ENCODE measurements at places on chromosomes 5 and 9.

- DNase-seq: no peak
These were observed 44.9 kb upstream of the ZNF366 start for GRCh38 chr5:72552041-72552557.

- DNase-seq: no peak
These were observed 113.9 kb downstream of the FGF1 start for GRCh38 chr5:142572006-142572405.

- no peak for DNase-seq
These were observed 53.8 kb downstream of the NDST1 start for GRCh38 chr5:150561571-150562275.

GRCh38 chr9:121038362-121038761 lies 11.7 kb downstream of the C5 start:
- DNase-seq: no peak

GRCh38 chr9:96779089-96779488 lies 1.2 kb upstream of the ZNF510 start:
- DNase-seq: no peak

- DNase-seq: no peak
These were observed 92.4 kb upstream of the NR3C1 start for GRCh38 chr5:143495821-143496275.

- DNase-seq: no peak
These were observed 18.1 kb upstream of the LPCAT1 start for GRCh38 chr5:1541702-1542400.

DNA sequence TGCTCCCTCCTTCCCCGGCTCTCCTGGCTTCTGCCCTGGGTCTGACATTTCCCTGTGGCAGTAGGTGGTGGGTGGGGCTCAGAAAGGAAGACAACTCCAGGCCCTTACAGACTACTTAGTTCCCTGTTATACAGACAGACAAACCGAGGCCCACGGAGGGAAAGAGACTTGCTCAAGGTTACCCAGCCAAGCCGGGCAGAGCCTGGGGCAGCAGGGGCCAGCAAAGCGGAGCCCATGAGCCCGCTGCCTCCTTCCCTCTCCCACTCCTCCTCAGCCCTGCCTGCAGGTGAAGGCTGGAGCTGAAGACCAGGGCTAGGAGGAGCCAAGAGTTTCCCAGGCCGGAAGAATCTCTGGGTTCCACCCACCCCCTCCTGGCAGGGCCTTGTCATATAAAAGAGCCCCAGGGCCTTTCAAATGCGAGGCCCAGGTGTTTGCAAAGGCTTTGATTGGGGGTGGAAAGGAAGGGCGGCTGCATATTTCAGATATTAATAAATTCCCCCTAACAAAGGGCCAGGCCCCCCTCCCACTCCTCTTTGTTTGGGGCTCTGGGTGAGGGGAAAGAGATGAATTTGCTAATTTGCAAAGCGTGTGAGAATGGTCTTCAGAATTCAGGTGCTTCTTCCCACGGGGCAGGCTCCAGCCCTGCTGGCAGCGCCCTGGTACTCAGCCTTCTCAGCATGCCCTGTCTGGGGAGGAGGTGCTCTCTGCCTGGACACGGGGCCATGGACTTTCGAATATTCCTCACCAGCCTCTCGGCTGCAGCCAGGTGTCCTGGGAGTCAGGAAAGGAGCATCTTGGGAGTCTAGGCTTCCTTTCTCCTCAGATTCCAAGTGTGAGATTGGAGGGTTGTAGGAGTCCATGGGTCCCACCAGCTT lies 21.5 kb downstream of the SLC6A7 start:
- DNase-seq: no peak

- DNase-seq: no peak
These were observed 222.7 kb downstream of the DCP2 start for GRCh38 chr5:113199122-113199905.

GRCh38 chr9:132116583-132116982 lies 36.9 kb upstream of the MED27 start:
- DNase-seq: no peak

DNA sequence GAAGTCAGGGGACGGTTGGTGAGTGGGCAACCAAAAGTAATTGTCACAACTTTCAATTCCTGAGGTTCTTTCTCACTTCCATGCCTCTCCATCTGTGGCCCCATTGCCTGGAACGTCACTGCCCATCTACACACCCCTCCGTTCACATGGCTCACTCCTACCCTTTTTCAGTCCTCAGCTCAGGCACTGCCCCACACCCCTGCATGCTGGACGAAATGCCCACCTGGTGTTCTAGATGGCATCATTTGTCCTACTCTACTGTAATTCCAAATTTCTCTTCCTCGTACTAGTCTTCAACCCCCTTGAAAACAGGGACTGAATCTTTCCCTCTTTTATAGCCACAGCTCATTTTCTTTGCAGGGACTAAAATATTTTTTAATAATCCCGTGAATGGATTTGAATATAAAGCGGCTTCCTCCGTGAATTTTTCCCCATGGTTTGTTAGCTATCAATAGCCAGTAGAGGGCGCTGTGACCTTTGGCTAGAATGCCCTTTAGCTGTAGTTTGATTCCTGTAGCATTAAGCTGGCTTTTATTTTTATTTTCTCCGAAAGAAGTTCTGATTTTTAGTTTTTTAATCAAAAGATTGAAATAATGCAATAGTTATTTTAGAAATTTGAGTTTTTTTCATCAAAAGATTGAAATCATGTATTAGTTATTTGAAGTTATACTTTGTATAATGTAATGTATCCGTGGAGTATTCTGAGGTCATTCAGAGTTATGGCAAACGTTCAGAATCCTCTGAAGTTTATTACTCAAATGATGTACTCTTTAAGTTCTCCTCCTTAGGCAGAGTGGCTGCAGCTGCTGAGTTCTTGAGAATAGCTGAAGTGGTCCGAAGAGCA lies 232.1 kb downstream of the SH3GL2 start:
- DNase-seq: peak; percentile 56

DNA sequence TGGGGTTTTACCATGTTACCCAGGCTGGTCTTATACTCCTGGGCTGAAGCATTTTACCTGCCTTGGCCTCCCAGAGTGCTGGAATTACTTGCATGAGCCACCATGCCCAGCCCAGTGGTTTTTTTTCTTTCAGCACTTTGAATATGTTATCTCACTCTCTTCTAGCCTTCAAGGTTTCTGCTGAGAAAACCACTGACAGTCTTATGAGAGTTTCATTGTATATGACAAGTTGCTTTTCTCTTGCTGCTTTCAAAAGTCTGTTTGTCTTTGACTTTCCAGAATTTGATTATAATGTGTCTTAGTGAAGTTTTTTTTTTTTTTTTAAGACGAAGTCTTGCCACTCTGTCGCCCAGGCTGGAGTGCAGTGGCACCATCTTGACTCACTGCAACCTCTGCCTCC lies 43.1 kb upstream of the BNIP1 start:
- DNase-seq: no peak

GRCh38 chr5:72281764-72282499 lies 38.1 kb downstream of the MRPS27 start:
- DNase-seq: no peak

GRCh38 chr5:27845248-27845647 lies 806.9 kb upstream of the CDH9 start:
- no peak for DNase-seq

GRCh38 chr9:76581731-76582130 lies 122.7 kb downstream of the GCNT1 start:
- DNase-seq: no peak

- no peak for DNase-seq
These were observed 67.4 kb upstream of the ZNF618 start for GRCh38 chr9:113808391-113809358.

- DNase-seq: no peak
These were observed 17.2 kb upstream of the FCN2 start for GRCh38 chr9:134863306-134863902.

DNA sequence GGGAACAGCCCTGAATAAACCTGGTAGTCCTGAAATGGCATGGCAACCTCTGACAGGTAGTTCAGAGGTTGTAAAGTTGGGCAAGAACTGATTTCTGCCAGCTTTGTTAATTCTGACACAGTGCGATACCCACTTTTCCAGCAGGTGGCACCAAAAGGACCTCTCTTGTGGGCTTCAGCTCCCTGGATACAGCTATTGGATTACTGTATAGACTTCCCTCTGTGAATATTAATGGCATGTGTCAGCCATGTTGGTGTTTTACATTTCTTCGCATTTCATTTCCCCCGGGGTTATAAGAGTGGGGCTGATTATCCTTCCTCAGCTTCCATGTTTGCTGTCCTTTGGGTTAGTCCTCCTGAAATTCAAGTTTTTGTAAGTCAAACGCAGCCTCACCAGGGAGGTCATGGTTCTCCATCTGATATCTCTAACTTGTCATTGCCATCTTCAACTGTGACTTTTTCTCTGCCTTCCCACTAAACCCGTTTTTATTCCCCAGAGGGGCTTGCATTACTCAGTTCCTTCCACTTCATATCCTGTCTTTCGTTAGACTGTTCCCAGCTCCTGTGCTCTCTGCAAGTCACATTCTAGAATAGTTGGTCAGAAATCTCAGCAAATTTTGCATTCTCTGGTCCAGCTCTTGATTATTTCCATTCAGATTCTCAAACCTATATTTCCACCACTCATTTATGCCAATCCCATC lies 135.6 kb downstream of the LIFR start:
- DNase-seq: peak; percentile 63

- DNase-seq: no peak
These were observed 25.2 kb downstream of the SHC3 start for GRCh38 chr9:89153232-89154017.

- DNase-seq: peak; percentile 54
These were observed 757 bp downstream of the TMEM250 start for GRCh38 chr9:136117916-136118319.

DNA sequence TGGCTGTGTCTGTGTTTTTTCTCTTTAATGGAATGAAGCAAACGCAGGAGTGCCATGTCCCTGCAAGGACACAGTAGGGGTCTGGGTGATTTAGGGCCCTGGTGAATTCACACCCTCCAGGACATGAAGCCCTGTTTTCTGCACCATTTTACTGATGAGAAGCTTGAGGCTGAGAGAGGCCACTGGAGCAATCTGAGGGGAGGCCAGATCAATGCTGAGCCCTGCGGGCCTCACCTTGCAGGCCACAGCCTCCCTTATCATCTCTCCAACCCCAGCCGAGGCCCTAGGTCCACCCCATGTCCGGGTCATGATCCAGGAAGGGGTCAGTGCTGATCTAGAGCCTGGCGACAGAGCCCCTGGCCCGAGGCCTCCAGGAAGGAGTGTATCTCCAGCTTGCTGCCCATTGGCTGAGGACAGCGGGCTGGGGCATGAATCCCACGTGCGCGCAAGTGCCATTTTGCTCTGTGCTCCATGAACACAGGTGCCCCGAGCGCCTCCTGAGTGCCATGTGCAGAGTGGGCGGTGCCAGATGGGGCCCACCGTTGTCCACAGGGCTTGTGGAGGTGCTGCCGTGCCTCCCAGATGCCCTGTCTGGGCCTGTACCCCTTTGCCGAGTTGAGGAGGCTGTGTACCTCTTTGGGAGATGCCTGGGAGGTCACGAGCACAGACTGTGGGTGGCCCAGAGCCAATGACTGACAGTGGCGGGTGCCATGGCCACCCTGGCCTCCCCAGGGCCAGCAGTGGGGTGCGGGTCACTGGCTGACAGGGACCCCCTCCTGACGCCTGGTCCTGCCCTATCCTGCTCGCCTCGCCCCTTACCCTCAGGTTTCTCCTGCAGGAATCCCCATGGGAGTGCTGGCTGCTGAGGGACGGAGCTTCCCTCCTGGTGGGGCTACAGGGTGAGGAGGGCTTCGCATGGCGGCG lies 32.3 kb upstream of the LPCAT1 start:
- no peak for DNase-seq

- no peak for DNase-seq
These were observed 310.6 kb downstream of the DIRAS2 start for GRCh38 chr9:90331826-90332575.

GRCh38 chr9:123778232-123778902 lies 151.6 kb downstream of the DENND1A start:
- DNase-seq: no peak

GRCh38 chr5:38710627-38711026 lies 135.2 kb upstream of the OSMR start:
- no peak for DNase-seq

DNA sequence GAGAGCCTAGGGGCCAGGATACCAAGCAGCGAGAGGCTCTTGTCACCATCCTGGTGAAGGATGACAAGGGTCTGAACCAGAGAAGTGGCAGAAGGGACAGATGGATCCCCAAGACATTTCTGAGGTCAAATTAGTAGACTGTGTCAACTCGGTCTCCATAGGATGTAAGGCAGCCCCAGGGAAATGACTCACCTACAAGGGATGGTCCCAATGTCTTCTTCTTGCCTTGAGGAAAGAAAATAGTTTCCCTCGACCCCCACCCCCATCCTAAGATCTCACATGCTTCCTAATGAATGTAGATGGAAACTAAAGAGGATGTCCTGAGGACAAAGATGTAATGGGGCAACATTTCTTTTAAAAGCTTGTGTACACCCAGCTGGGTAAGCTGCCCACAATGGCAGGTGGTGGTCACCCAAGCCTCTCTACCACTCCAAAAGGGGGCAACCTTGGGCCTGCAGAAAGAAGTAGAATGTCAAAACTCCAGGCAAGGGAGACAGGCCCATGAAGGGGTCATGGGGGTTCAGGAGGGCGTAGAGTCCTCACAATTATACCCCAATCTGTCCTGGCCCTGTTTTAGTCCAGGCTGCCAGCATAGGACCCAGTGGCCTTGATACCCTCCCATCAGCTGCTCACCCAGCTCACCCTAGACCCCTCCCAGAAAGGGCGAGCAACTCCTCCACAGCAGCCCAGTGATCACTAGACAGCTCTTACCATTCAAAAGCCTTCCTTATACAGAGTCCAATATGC lies 187.4 kb downstream of the ACTL7B start:
- DNase-seq: no peak

GRCh38 chr9:87640385-87640795 lies 85.5 kb upstream of the CTSL start:
- DNase-seq: no peak

DNA sequence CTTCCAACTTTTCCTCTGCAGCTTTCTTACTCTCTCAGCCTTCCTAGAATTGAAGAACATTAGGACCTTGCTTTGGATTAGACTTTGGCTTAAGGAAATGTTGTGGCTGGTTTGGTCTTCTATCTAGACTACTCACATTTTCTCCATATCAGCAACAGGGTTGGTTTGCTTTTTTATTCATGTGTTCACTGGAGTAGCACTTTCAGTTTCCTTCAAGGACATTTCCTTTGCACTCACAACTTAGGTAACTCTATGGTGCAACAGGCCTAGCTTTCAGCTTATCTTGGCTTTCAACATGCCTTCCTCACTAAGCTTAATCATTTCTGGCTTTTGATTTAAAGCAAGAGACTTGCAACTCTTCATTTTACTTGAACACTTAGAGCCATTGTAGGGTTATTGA lies 153.1 kb downstream of the CCDC192 start:
- DNase-seq: no peak

GRCh38 chr9:19975499-19975898 lies 186.7 kb upstream of the SLC24A2 start:
- DNase-seq: no peak

GRCh38 chr5:132072070-132072469 lies 1.5 kb upstream of the CSF2 start:
- no peak for DNase-seq
